ENCODE measurements at places on chromosomes 2 and 18.

DNA sequence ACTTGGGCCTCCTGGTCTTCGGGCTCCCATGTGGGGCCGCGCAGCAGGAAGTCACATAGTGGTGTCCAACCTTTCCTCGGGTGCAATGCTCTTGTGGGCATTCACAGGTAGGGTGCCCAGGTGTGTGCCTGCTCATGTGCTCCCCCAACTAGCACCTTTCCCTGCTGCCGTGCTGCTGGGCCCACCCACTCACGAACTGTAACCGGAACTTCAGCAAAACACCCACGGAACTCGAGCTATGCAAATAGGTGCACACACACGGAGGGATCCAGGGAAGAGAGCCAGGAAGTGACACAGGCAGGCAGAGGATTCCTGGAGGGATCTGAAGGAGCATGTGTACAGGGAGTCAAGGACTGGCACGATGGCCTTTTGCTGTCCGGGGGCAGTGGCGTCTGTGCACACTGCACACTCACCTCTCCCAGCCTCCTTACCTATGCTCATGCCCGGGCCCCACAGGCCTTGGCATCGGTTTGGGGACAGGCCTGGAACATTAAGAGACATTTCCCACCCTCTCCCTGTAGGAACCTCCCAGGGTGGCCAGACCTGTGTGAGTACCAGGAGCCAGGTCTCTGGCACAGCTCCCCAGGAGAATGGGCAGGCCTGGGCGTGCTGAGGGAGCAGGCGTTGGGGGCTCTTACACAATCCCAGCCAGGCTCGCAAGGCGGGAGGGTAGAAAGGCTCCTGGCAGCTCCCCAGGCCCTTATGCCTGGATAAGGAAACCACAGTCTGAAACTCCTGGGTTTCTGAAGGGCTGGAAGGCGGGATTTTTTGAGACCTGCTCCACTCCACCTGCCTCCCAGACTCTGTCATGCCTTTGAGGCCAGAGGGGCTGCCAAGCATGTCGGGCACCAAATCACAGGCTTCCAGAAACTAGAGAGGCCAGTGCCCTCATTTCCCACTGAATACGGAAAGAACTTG is 6.6 kb upstream of the PTMA start:
- no peak overlapping the region for H3K4me3 ChIP-seq
- no peaks in the 10 kb centered on the region for H3K27me3 ChIP-seq
- H3K4me1 ChIP-seq, result peaks cover 13% of the 10 kb centered on the region
- DNase-seq, result no peak
- peaks cover 3% of the 10 kb centered on the region for H3K36me3 ChIP-seq

- H3K27me3 ChIP-seq, result no peaks in the 10 kb centered on the region
Observed at GRCh38 chr2:80246534-80246933, 58.0 kb downstream of the LRRTM1 start.

- no peak overlapping the region for H3K27ac ChIP-seq
- H3K27me3 ChIP-seq, result peaks cover 68% of the 10 kb centered on the region
- H3K36me3 ChIP-seq, result peaks cover 2% of the 10 kb centered on the region
- H3K4me3 ChIP-seq, result no peak overlapping the region
Observed at GRCh38 chr2:84519332-84519957, 3.1 kb downstream of the DNAH6 start.

DNA sequence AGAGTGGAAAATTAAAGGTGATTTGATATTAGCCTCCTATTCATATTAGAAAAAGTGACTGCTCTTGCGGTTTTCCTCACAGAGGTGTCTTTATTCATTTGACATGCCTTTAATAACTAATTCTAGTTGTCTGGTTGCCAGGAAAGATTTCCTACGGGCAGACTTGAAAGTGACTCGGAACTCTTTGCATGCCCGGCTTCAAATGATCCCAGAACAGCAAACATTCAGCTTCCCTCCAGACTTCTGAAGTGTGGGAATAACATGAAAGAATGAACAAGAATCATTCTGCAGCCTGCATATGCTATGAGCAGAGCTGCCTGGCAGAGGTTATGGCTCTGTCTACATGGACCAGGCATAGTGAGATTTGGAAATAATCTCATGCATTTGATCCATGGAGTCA is 89.6 kb upstream of the PKDCC start:
- H3K27ac ChIP-seq, result no peak overlapping the region
- H3K4me1 ChIP-seq, result peaks cover 27% of the 10 kb centered on the region
- DNase-seq, result no peak
- no peak overlapping the region for H3K4me3 ChIP-seq
- H3K27me3 ChIP-seq, result no peaks in the 10 kb centered on the region

DNA sequence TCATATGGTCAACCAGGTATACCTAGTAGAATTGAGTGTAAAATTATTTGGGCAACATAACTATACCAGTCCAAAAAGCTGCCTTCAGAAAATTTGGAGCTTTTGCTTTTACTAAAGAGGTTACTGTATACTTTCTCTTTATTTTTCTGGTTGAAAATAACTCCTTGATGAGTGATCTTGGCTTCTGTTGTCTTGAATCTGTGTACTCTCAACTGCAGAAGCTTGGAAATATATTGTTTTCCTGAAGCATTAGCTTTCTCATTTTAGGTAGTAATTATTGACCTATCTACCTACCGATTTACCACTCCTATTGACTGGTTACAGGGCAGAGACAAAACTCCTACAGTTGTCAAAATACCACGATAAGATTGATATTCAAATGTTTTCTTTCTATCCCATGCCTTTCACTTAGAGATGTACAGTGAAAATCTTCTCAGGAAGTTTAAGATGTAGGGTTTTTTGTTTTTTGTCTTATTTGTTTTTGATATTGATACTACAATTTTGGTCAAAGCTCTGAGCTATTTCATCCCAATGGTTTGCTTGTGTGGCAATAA is 35.7 kb upstream of the DLX1 start:
- H3K4me1 ChIP-seq, result peaks cover 7% of the 10 kb centered on the region
- H3K27me3 ChIP-seq, result no peaks in the 10 kb centered on the region
- no peak overlapping the region for H3K27ac ChIP-seq

- H3K36me3 ChIP-seq, result peaks cover 10% of the 10 kb centered on the region
- H3K4me1 ChIP-seq, result peaks cover 32% of the 10 kb centered on the region
- H3K4me3 ChIP-seq, result no peak overlapping the region
- H3K27me3 ChIP-seq, result peaks cover 24% of the 10 kb centered on the region
- no peak for DNase-seq
Observed at GRCh38 chr18:23138471-23138870, 3.2 kb downstream of the CABLES1 start.
